ENCODE measurements at places on chromosomes 13 and 19. TPM values are rescaled to one million over a fixed set of nuclear protein-coding genes. Genes with fewer than 3 reads are reported as not detected.

DNA sequence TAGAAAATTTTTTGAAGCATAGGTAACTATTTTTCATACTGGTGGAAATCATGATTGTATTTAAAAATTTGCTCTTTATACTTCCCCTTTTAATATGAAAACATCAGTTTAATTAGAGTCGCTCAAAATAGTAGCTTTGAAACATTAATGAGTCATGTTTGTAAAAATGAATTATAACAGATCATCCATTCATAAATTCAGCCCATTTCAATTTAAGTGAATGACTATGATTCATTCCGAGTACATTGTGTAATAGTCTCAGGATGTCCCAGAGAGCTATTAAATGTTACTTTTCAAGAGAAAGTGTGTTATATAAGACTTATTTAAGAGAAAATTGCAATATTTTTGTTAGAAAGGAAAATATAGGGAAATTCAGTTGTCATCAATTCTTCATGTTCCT, 111.0 kb downstream of the FNDC3A start:
- DNase-seq: no peak

- DNase-seq: no peak
These were observed 14.9 kb downstream of the COG3 start for GRCh38 chr13:45479661-45480060.

DNA sequence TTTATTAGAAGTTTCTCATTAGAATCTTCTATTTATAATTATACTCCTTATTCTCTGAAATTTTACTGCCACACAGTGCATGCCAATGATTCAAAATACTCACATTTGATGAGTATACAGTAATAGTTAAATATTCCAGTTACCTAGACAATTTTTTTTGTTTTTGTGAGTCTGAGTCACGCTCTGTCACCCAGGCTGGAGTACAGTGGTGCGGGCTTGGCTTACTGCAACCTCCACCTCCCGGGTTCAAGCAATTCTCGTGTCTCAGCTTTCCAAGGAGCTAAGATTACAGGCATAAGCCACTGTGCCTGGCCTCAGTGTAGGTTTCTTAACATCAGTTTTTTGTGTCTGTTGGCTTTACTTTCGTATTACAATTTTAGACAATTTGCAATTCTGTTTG, 87.1 kb downstream of the ZNF486 start:
- DNase-seq: no peak

DNA sequence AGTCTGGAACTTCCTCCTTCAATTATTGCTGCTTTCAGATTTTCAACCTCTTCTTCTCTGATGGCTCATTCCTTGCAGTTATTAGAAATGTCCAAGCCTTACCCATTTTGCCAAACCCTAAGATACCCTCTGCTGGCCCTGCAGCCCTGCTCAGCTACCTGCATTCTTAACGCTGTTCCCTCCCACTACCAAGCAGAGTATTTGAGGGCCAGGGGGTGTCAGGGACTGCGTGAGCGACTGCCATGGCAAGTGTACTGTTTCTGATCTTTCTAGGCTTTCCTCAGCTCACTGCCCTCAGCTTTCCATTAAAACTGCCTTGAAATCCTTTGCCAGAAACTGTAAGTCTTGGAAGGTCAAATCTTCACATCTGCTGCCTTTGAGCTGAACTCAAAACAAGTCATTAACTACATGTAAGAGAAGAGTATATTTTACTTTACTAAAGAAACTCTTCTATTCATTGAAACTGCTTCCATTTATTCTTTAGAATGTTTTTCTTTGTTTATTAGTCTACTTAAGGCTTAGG, 41.0 kb downstream of the HS6ST3 start:
- DNase-seq: no peak

- DNase-seq: no peak
These were observed 9.0 kb upstream of the CD70 start for GRCh38 chr19:6599866-6600454.

GRCh38 chr13:47646298-47646697, 354.8 kb downstream of the SUCLA2 start:
- DNase-seq: no peak

DNA sequence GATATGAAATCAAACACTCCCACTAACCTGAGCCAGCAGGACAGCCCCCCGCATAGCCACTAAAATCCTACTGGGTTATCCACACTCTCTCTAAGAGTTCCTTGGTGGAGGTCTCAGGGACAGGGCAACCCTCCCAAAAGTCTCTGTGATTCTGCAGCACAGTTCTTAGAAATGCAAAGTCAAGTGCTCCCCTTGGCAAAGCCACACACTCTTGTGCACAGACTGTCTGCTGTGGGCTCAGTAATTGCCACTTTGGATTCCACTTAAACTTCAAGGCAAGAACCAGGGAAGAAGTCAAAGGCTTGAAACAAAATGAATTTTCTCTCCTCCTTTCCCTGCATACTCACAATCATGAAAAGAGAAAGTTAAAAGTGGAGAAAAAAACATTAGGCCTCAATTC, 61.5 kb downstream of the DOCK9 start:
- no peak for DNase-seq

GRCh38 chr19:7083076-7083956, 13.8 kb downstream of the ZNF557 start:
- DNase-seq: no peak

GRCh38 chr13:49998714-49999624, 2.1 kb downstream of the TRIM13 start:
- no peak for DNase-seq

- DNase-seq: no peak
These were observed 16.5 kb downstream of the SHANK1 start for GRCh38 chr19:50702871-50703829.

GRCh38 chr19:46785980-46786235, 2.5 kb downstream of the SLC1A5 start:
- DNase-seq: no peak

DNA sequence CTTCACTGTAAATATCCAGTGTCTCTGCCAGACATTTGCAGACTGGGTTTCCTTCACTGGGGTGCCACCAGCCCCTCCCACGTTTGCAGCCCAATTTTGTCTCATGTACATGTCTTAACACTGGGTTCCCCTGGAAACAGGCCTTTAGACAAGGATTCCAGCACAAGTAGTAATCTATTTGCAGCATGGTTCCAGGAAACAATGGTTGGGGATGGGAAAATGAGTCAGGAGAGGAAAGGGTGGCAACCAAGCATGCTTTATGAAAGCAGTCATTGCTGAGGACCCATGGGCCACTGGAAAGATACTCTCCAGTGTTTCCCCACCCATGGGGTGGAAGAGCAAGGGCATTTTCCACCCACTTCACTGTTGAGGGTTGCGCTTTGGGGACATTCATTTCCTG, 53.6 kb upstream of the FARP1 start:
- no peak for DNase-seq

DNA sequence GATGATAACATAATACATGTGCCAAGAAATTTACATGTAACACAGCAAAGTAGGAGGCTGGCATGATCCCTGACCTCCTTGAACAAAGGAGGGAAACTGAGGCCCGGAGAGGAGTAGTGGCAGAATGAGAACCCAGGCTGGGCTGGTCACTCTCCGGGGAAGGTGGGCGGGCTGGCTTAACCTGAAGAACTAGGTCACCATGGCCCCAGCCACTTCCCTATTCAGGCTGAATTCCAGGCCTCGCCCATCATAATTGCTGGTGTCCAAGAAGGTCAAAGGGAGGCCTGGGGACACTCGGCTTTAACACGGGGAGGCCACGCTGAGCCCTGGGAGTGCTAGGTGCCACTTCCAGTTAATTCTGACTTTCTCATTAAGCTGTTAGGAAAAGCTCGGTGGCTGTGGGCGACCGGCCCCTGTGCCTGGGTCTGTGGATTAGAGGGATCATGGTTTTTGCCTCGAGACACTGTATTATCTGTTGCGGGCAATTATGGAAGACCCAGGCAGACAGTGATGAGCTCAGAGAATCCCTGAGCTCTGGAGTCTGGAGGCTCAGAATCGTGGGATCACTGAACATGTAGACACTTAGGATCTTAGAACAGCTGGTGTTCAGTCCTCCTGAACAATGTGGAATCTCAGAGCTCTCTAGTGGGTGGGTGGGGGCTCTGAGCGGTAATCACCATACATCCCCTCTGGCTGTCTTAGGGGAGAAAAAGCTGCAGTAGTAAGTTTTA, 5.0 kb upstream of the TINCR start:
- DNase-seq: no peak

- DNase-seq: no peak
These were observed 22.1 kb downstream of the EDNRB start for GRCh38 chr13:77896536-77896935.

DNA sequence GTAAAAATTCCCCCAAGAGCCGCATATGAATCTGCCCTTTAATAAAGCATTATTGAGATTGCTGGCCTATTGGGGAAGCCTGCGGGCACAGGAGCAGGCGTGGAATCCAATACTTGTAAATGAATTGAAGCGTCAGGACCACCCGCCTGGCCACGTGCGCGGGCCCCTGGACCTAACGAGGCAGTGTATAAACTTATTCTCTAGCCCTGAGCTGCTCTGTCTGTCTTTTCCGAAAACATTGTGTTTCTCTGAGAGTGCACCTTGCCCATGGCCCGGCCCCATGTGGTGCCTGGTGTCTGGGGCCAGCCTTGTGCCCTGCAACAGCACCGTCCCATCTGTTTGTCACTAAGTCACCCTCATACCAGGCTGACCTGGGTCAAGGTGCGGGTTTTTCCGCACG, 14.4 kb downstream of the UBXN6 start:
- no peak for DNase-seq

DNA sequence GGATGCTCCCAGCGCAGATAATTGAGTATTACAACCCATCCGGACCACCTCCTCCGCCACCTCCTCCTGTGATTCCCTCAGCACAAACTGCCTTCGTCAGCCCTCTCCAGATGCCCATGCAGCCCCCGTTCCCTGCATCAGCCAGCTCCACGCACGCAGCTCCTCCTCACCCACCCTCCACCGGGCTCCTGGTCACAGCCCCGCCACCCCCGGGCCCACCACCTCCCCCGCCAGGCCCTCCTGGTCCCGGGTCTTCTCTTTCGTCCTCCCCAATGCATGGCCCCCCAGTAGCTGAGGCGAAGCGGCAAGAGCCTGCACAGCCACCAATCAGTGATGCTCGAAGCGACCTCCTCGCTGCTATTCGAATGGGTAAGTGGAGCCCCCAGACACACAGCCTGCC, 78.0 kb downstream of the GPR12 start:
- DNase-seq: no peak

GRCh38 chr13:53004573-53004972, 24.0 kb upstream of the OLFM4 start:
- no peak for DNase-seq

Gene ZNF784
- total RNA-seq: 5.3 TPM

Gene ZNF443
- 2.4 TPM for total RNA-seq

Gene ZNF582
- 1.2 TPM for total RNA-seq

Gene GRIN3B
- total RNA-seq: not detected

Gene NACC1
- 26.7 TPM for total RNA-seq

Gene ZNF446
- 2.4 TPM for total RNA-seq

Gene ANKRD24
- total RNA-seq: 5.6 TPM

Gene PSG4
- not detected for total RNA-seq

Gene SYNE4
- 6.5 TPM for total RNA-seq

Gene CCL25
- total RNA-seq: 0.30 TPM

Gene C1QTNF9
- 0.18 TPM for total RNA-seq
